Mucosa of gallbladder (tissue), 1 donor: ENCODE measurements at places on chromosomes 12 and 14. TPM values are rescaled to one million over a fixed set of nuclear protein-coding genes. Genes with fewer than 3 reads are reported as not detected.

Gene A2M
- total RNA-seq, result 550 TPM

DNA sequence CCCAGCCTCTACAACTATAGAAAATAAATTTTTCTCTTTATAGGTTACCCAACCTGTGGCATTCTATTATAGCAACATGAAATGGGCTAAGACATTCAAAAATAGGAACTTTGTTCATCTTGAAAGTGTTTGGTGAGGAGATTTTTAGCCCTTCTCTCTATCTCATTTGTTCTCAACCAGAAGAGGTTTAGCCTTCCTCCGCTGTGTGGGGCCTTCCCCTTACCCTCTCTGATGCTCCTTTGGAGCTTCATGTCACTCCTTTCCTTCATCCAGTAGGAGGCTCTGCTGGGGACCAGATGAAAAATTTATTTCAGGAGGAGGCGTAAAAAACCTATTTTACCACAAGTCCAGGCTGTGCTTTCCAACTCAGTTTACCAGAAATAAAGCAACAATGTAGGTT, 94.1 kb downstream of the RTN1 start:
- DNase-seq, result no peak

Gene SETD1B
- 35.5 TPM for total RNA-seq

DNA sequence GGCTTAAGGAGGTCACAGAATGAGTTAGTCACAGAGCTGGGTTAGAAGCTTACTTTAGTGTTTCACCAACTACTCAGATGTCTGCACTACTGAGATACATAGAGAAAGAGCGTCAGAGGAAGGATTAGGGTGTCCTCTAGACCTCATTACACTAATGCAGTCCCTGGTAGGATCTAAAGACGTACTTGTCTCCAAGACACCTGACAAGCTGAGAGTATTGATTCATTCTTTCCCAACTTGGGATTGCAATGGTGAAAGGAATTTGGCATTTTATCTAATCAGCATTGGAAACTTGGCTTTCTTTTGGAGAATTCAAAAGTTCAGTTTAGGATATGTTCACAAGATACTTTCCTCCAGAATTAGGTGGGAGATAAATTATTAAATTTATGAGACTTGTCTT, 402.1 kb downstream of the ZFP36L1 start:
- DNase-seq, result no peak

Gene INHBE
- total RNA-seq, result 0.58 TPM
